ENCODE measurements at places on chromosomes 7 and 10.

DNA sequence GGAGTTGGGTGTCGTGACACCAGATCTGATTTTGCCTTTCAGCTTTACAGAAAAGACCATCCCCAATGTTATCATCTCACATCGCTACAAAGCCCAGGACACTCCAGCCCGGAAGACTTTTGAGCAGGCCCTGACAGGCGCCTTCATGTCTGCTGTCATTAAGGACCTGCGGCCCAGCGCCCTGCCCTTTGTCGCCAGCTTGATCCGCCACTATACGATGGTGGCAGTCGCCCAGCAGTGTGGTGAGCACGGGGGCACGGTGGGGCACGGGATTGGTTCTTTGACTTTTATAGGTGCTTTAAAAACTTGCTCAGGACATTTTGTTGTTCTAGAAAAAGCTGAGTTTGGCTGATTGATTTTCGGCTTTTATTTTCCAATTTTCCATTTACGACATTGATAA is 48.8 kb downstream of the TRRAP start:
- no peak for DNase-seq

DNA sequence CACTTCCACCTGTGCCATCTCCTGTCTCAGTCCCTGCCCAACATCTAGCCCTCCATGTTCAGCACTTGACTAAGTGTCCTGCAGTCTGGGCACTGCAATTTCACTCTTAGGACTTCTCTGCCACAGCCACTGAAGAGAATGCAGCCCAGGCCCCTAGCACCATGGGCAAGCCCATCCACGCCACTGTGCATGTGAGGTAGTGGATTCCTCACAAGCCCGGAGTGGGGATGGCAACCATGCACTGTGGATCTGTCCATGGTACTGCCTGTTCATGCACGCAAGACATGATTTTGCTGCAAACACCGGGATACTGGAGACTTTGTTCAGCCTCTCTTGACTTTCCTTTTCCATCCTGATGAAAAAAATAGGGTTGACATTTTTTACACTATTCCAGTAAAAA is 12.3 kb downstream of the DDC start:
- DNase-seq, result no peak

- DNase-seq, result no peak
Measured at GRCh38 chr10:14118953-14119352, 211.8 kb downstream of the FRMD4A start.

DNA sequence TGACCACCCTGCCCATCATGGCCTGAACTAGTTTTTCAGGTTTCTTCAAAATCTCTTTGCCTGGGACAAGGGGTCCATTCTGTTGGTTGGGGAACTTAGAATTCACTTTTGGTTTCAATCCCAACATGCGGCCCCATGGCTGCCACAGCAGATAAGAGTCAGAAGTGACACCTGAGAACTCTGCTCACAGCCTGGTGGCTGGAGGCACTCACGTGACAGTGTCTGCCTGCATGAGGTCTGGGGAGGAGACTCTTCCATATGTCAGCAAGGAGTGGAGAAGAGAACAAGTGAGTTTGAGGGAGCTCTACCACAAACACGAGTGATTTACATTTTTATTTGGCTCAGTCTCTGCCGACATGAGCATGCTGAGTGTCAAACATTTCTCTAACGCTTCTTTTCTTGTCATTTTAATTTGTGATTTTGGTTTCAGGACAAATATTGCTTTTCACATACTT is 370.4 kb downstream of the TNS3 start:
- DNase-seq, result no peak

- no peak for DNase-seq
Measured at GRCh38 chr7:35729061-35729783, 34.3 kb upstream of the HERPUD2 start.

DNA sequence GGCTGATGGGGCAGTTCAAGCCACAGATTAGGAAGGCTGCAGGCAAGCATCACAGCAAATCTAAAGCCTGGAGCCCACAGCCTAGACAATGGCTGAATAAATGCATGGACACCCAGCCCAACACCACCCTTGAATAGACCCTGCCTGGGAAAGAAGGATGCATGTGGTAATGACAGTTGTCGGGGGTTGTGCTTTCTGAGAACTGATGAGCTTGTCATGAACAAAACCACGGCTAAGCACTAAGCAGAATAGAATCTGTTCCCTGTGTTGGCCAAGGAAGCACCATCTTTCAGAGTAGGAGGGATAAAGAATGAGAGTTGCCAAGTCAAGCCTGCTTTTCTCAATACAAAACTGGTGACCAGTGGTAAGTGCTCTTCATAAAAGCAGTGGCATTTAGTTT is 66.1 kb upstream of the JCAD start:
- DNase-seq, result no peak

GRCh38 chr7:20083781-20084180 is 133.4 kb downstream of the MACC1 start:
- no peak for DNase-seq

- no peak for DNase-seq
Measured at GRCh38 chr7:1757601-1758000, 87.5 kb downstream of the ELFN1 start.
